ENCODE measurements at places on chromosomes 4 and X. TPM values are rescaled to one million over a fixed set of nuclear protein-coding genes. Genes with fewer than 3 reads are reported as not detected.

The XG gene
- 0.09 TPM for total RNA-seq

The DSPP gene
- total RNA-seq, result not detected

The PRSS48 gene
- total RNA-seq, result not detected

The GRK4 gene
- 4.4 TPM for total RNA-seq

The JAKMIP1 gene
- total RNA-seq, result not detected

The ZXDA gene
- 8.3 TPM for total RNA-seq

The OTUD6A gene
- not detected for total RNA-seq

The TEC gene
- total RNA-seq, result 0.28 TPM

The ETDA gene
- not detected for total RNA-seq

The GPC4 gene
- total RNA-seq, result under 0.01 TPM

The CLIC2 gene
- 0.56 TPM for total RNA-seq

The ING2 gene
- 7.6 TPM for total RNA-seq

The STATH gene
- not detected for total RNA-seq

The EDA gene
- 2.4 TPM for total RNA-seq

The PCYT1B gene
- under 0.01 TPM for total RNA-seq

The SSX1 gene
- total RNA-seq, result not detected

The GAGE12D gene
- total RNA-seq, result not detected

The ALG13 gene
- total RNA-seq, result 53.8 TPM

The KIAA1210 gene
- not detected for total RNA-seq

The COL25A1 gene
- 4.6 TPM for total RNA-seq

The PNMA3 gene
- not detected for total RNA-seq

The GJB1 gene
- total RNA-seq, result not detected

Data from endothelial cell of coronary artery (primary cell).